H1 (cell line): ENCODE measurements at places on chromosomes 1 and 21.

GRCh38 chr21:36460866-36461265 lies 19.1 kb downstream of the CLDN14 start:
- DNase-seq: no peak

- DNase-seq: no peak
These were observed 112.3 kb downstream of the AK5 start for GRCh38 chr1:77394166-77394565.

DNA sequence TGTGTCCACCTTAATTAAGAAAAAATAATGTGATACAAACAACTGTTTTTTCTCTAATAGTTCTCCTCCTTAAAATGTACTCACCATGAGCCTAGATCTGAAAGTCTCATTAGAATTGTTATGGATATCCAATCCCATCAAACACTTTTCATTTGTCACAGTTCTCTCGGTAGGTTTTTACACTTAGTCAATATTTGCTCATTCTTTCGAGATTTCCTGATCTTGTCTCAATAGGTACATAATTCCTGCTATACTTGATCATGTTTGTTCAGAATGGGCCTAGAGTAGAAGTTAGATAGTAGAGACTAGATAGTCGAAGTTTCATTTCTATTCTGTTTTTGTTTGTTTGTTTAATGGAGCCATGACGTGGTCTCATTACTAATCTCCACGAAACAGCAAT lies 2005.7 kb downstream of the NCAM2 start:
- DNase-seq: no peak

- no peak for DNase-seq
These were observed 29.5 kb upstream of the DIP2A start for GRCh38 chr21:46428987-46429710.

DNA sequence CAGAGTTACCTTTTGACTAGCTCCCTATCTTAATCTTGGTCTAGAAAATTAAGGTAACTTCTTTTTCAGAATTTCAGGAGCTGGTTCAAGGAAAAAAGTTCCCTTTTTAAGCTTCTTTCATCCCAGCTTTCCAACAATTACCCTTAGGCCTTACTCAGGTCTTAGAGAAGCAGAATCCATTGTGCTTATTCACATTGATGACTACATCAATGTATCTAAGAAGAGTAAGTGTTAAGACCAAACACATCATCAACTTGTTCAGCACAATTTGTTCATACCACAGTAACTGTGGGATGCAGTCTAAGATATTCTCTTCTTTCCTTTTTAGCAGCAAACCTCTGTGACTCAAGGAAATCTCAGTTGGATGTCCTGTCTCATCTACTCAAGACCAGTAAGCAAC lies 4.1 kb downstream of the MRPL9 start:
- no peak for DNase-seq

- no peak for DNase-seq
These were observed 15.1 kb downstream of the PEA15 start for GRCh38 chr1:160220301-160220700.

DNA sequence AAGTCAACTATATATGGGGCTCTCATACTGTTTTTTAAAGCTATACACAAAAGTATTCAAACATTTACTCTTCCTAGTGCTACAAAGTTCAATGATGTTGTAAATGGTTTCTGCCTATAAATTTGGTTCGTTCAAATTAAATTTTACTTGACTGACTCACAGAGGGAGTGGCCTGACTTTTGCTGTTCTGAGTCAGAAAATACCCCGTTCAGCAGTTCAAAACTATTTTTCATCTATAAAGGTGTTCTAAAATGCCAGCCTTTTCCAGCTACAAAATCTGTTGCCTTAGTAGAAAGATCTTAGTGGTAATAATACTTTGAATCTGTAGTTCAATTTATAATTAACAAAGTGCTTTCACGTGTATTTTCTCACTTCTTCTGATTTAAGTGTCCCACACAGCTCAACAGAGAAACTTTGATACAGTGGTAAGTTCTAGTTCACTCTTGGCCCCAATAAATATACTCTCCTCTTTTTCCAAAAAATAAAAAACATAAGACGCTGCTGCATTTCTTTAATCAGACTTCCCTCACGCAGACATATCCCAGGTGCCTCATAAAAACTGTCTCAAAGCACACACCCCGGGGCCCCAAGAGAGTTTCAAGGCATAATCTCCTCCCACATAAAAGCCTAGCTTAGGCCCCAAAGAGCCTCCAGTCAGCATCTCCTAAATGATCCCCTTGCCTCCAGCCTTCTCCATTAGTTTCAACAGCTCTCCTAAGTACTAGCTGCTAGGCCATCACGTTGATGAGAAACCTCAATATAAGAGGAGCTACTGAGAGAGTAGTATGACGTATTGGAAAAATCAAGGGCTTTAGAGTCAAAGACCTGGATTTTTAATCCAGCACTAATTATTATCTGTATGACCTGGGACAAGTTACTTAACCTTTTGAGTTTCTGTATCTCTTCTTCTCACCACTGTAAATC lies 3.2 kb downstream of the PTP4A2 start:
- DNase-seq: no peak

GRCh38 chr1:187847531-187847930 lies 1018.8 kb downstream of the PLA2G4A start:
- no peak for DNase-seq

GRCh38 chr1:114379358-114379757 lies 131.6 kb downstream of the TRIM33 start:
- no peak for DNase-seq

- no peak for DNase-seq
These were observed 654.2 kb upstream of the PKN2 start for GRCh38 chr1:88029899-88030298.

DNA sequence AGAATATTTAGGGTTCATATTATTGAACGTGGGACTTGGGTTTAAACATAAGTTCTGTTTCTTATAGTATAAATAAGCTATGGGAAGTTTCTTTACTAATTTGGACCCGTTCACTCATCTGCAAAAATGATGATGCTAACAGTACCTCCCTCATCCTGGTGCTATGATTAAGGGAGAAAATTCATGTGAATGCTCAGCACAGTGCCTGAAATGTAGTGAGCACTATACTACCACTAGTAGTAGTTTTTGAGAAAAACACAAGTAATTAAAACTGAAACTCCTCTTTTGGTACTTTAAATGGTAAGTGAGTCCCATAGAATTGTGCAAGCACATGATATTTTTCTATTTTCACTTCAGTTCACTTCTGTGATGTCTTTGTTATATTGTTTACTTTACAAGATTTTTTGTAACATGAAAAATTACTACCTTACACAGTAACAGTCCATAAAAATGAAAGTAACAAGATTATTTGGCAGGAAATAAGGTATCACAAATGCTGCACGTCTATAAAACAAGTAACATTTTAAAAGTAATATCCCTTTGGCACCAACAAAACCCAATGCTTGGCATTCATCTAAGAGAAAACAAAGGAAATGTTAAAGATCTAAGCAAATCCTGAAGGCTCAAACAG lies 11.3 kb upstream of the PTPRC start:
- no peak for DNase-seq

GRCh38 chr1:51506537-51506936 lies 12.5 kb downstream of the EPS15 start:
- no peak for DNase-seq

DNA sequence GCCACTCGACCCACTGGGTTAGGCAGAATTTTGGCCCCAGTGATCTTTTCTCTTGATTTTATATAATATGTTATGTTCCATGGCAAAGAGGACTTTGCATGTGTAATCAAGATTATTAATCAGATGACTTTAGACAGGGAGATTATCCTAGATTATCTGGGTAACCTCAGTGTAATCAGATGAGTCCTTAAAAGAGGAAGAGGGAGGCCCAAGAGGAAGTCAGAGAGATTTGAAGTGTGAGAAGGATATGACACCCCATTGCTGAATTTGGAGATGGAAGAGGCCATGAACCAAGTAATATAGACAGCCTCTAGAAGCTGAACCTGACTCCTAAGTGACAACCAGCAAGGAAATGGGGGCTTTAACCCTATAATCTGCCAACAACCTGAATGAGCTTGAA lies 117.1 kb upstream of the CSF3R start:
- no peak for DNase-seq

DNA sequence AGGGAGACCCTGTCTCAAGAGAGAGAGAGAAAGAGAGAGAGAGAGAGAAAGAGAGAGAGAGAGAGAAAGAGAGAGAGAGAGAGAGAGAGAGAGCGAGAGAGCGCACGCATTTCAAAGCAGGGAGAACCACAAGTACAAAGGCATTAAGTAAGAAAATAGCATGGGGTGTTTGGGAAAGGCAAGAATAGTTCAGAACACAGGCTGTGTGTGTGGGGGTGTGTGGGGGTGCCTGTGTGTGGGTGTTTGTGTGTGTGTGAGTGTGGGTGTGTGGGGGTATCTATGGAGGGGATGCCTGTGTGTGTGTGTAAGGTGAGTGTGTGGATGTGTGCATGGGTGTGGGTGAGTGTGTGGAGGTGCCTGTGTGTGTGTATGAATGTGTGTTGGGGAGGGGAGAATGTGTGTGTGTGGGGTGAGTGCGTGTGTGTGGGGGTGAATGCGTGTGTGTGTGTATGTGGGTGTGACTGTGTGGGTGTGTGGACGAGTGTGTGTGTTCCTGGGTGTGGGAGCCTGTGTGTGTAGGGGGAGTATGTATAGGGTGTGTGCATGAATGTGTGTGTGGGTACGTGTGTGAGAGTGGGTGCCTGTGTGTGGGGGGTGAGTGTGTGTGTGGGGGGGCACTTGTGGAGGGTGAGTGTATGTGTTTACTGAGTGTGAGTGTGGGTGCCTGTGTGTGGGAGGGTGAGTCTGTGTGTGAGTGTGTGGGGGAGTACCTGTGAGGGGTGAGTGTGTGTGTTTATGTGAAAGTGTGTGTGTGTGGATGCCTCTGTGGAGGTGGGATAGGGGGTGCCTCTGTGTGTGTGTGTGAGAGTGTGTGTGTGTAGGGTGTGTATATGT lies 19.1 kb upstream of the HDAC1 start:
- DNase-seq: no peak

- DNase-seq: no peak
These were observed 382.7 kb upstream of the DUSP10 start for GRCh38 chr1:222124602-222125001.

GRCh38 chr1:10510520-10511493 lies 36.1 kb downstream of the PEX14 start:
- no peak for DNase-seq

GRCh38 chr1:210586771-210587170 lies 258.1 kb downstream of the HHAT start:
- DNase-seq: no peak

- no peak for DNase-seq
These were observed 14.4 kb downstream of the ELAVL4 start for GRCh38 chr1:50123071-50123470.

DNA sequence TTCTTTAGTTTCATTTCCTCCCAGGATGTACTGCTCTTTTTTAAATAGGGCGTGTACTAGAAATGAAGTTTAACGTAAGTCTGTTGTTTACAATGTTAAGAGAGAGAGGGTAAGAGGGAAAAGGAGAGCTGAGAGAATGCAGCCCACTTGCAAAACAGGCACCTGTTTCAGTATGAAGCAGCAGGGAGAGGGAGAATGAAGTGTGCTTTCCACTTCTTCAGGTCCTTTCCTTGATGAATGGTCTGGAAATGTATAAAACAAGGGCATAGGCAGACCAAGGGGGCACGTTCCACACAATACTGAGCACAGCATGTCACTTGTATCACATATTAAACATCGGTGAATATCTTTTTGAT lies 2.0 kb downstream of the KCNA3 start:
- DNase-seq: no peak

- DNase-seq: no peak
These were observed 10.1 kb downstream of the FAM131C start for GRCh38 chr1:16063226-16063829.

DNA sequence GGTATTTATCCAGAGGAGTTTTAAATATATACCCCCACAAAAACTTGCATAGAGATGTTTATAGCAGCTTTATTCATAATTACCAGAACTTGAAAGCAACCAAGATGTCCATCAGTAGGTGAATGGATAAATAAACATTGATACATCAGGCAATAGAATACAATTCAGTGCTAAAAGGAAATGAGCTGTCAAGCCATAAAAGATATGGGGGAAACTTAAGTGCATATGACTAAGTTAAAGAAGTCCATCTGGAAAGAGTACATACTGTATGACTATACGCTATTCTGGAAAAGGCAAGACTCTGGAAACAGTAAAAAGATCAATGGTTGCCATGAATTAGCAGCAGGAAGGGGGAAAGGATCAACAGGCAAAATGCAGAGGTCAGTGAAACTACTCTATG lies 366.7 kb downstream of the HHIPL2 start:
- no peak for DNase-seq

- no peak for DNase-seq
These were observed 13.8 kb downstream of the ANGPTL1 start for GRCh38 chr1:178857126-178857525.

DNA sequence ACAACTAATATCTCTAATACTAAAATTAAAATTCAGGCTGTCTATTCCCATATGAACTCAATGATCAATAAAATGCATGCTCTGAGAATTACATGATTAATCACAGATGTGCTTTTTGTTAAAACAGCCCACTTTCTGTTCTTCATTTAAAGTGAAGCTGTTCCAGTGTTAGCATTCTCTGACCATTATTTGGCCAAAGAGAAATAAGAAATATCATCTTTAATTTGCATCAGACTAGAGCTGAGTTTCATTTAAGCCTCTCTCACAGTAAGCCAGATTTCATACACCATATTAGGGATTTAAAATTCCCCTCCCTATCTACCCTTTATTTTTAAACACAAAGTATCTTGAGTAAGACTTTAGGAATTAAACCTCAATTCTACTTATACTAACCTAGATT lies 261.6 kb downstream of the TPR start:
- DNase-seq: no peak

- peak; percentile 86 for DNase-seq
These were observed 648 bp downstream of the S100PBP start for GRCh38 chr1:32817815-32818786.

DNA sequence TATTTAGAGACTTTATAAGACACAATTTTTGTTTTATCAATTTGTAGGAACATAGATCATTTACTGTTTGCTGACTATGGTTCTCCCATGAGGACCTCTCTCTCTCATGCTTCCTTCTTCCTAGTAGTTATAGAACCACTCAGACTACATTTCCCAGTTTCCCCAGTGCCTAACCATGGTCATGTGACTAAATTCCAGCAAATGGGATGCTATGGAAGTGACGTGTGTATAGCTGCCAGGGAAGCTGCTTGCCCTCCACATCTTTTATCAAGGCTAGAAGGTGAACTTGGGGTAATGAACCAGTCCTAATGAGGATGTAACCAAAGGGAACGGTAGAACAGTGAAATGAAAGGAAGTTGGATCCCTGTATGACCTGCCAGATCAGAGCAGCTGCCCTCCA lies 184.0 kb downstream of the MIS18A start:
- no peak for DNase-seq

DNA sequence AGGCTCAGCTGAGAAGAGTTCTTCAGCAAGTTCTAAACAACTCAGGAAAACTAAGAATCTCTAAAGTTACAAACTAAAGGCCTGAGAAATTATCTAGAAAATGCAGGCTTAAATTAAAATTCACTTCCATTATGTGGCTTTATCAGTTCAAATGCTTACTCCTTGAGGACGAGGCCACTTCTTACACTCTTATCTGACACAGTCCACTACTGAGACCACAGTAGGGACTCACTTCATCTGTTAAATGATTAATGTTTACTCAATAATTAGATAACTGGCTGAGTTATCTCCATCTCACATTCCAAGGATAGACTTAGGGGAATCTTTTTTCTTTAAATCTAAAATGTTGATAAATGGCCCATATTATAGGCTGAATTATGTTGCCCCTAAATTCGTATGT lies 1.6 kb downstream of the C1orf141 start:
- no peak for DNase-seq
